ENCODE measurements at places on chromosomes 3 and 15. TPM values are rescaled to one million over a fixed set of nuclear protein-coding genes. Genes with fewer than 3 reads are reported as not detected.

GRCh38 chr3:151733613-151734012, at the start of gene AADACL2:
Gene AADACL2 (plus strand): TSS chr3:151733927. CDS start chr3:151734036, 109 bp downstream.
- no peaks in the 10 kb centered on the region for H3K36me3 ChIP-seq
- H3K4me1 ChIP-seq, result no peaks in the 10 kb centered on the region
- no peaks in the 10 kb centered on the region for H3K27me3 ChIP-seq
- DNase-seq, result no peak

DNA sequence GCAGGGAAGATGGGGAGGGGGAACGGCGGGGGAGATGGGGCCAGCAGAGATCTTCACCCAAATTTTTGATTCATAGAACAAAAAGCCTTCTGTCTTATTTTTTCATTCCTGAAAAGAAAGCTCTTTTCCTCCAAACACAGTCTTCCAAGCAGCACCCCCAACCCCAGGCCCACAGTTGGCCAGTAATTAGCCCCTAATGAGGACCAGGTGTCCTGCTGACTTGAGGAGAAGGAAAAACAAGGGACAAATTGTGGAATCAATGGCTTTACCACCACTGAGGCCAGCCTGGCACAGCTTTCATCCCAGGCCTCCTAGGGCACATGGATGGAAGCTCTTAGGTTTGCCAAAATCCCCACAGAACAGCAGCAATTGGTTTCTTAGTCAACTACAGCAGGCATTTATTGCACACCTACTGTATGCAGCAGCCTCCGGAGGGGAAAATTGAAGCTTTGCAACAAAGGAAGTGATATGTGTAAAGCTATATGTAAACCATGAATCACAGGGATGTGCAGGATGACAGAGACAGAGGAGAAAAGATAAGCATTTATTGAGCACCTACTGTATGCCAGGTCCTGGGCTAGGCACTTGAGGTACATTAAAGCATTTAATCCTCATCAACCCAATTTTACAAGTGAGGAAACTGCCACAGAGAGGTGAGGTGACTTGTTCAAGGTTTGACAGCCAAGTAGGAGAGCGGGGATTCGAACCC, 199.5 kb downstream of the TBC1D2B start:
- H3K27me3 ChIP-seq, result no peaks in the 10 kb centered on the region
- no peaks in the 10 kb centered on the region for H3K4me1 ChIP-seq
- no peak overlapping the region for H3K4me3 ChIP-seq
- DNase-seq, result no peak
- no peak overlapping the region for H3K27ac ChIP-seq
- no peaks in the 10 kb centered on the region for H3K36me3 ChIP-seq

DNA sequence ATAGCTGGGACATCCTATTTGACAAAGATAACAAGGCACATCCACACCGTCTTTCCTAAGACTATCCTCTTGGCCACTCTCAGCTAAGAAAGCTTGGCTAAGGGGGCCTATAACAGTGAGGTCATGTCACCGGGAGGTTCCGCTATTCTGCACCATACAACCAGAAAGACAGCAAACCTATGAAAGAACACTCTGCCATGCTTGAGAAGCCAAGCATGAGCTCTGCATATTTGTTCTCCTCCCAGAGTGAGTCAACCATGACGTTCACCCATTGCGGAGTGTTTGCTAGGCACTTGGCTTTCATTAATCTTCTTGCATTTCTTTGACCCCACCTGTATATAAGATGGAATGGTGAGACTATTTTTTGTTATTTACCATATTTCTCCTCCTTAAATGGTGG, 141.2 kb downstream of the GMNC start:
- DNase-seq, result no peak
- H3K4me1 ChIP-seq, result no peaks in the 10 kb centered on the region
- no peak overlapping the region for H3K4me3 ChIP-seq
- H3K27me3 ChIP-seq, result no peaks in the 10 kb centered on the region
- no peaks in the 10 kb centered on the region for H3K36me3 ChIP-seq
- H3K27ac ChIP-seq, result no peak overlapping the region

DNA sequence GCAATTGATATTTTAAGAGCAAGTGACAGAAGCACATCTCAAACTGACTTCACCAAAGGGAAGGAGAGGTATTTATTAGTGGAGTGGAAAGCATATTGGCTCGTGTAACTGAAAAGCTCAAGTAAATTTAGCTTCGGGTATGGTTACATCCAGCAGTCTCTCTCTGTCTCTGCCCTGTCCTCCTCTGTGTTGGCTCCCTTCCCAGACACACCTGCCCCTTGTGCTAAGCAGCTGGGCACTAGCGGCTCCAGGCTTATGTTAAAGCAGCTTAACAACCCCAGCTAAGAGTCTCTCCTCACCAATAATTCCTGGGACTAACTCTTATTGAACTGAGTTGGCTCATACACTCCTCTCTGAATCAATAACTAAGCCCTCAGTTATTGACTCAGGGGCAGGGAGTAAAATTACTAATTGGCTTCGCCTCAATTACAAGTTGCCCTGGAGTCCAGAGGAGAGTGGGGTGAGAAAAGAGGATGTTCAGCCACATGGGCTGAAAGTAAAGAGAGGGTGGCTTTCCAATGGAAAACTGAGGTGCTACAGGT, 12.8 kb upstream of the SH3BP5 start:
- DNase-seq, result no peak
- no peaks in the 10 kb centered on the region for H3K27me3 ChIP-seq
- H3K4me3 ChIP-seq, result no peak overlapping the region
- H3K4me1 ChIP-seq, result 0 out of 2 replicates have a peak, but pooled peaks cover 6% of the 10 kb centered on the region

The FOXB1 gene
- not detected for total RNA-seq

DNA sequence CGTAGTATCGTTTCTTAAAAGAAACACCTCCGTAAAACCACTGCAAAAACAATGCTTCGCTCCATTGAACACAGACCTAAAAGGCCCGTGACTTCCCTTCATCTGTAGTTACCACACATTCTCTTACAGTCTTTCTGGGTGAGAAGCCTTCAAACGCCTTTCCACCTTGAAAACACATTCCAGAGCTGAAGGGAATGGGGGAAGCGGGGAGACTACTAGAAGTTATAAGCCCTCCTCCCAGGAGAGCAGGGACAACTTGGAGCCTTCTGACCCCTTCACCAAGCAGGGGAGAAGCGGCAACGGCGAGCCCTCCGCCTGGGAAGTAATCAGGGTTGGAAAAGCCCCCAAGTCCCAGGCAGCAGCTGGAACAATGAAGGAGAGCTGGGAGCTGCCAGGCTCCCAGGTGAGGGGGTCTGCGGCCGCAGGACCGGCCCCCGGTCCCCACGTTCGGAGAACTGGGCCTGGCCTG, 461 bp downstream of the SECISBP2L start:
- peaks cover 15% of the 10 kb centered on the region for H3K4me1 ChIP-seq
- no peaks in the 10 kb centered on the region for H3K36me3 ChIP-seq
- peak overlapping the region; percentile 99 for H3K4me3 ChIP-seq

DNA sequence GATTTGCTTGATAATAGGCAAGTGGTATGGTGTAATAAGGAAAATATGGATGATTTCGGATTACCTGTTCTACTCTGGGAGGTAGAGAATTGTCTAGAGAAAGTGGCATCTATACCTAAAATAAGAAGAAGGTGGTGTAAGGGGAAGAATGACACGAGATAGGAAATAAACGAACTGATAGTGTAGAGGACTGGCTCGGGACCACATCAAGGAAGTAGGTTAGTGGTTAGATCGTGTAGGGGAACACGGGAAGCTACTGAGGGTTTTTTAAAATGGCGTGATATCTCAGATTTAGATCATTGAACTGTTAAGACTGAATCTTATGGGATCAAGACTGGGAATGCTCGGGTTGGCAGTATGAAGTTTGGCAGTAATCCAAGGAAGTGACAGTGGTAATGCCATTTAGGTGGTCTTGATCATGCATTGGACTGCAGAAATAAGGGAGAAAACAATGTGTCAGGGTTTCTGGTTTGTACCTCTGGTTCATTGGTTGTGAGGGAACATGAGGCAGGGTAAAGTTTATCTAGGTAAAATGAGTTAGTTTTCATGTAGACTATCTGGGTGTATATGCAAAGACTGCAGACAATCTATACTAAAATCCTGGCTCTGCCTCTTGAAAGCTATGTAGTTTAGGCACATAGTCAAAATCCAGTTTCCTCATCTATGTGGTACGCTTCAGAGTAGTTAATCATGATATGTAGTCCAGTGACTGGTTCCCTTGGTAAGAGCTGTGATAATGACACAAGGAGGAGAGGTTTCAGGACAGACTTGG, 7.4 kb downstream of the RPL14 start:
- no peaks in the 10 kb centered on the region for H3K27me3 ChIP-seq
- H3K27ac ChIP-seq, result no peak overlapping the region
- peaks cover 43% of the 10 kb centered on the region for H3K36me3 ChIP-seq
- peaks cover 8% of the 10 kb centered on the region for H3K4me1 ChIP-seq

DNA sequence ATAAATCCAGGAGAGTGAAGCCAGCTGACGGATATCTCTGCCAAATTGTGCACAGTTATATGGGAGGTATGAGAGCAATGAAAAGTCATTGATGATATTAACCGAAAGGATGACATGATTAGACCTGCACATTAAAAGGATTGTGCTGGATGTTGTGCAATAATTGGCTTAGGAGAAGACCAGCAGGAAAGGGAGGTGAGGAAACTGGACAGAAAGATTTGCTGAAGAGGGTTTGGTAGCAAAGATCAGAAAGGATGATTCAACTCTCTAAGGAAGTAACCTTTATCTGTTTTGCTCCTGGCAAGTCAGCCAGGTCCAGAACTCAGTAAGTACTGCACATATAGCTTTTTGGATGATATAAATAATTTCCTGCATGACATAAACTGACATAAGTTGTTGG, 704.7 kb downstream of the GRM7 start:
- H3K4me1 ChIP-seq, result no peaks in the 10 kb centered on the region
- no peak overlapping the region for H3K4me3 ChIP-seq
- DNase-seq, result no peak
- H3K36me3 ChIP-seq, result no peaks in the 10 kb centered on the region
- no peaks in the 10 kb centered on the region for H3K27me3 ChIP-seq
- H3K27ac ChIP-seq, result no peak overlapping the region

- peak; percentile 51 for DNase-seq
- H3K36me3 ChIP-seq, result no peaks in the 10 kb centered on the region
- no peaks in the 10 kb centered on the region for H3K27me3 ChIP-seq
- no peak overlapping the region for H3K4me3 ChIP-seq
- H3K27ac ChIP-seq, result peak overlapping the region; percentile 38
- H3K4me1 ChIP-seq, result peaks cover 19% of the 10 kb centered on the region
Measured at GRCh38 chr3:153980252-153980590, 141.0 kb upstream of the ARHGEF26 start.

The CLDN16 gene
- total RNA-seq, result not detected

Measured in PC-3 (cell line).